MCF 10A (cell line): ENCODE measurements at places on chromosomes 12 and 14.
A peak's percentile ranks its signal among the peaks of the same experiment; 100 is the strongest.

DNA sequence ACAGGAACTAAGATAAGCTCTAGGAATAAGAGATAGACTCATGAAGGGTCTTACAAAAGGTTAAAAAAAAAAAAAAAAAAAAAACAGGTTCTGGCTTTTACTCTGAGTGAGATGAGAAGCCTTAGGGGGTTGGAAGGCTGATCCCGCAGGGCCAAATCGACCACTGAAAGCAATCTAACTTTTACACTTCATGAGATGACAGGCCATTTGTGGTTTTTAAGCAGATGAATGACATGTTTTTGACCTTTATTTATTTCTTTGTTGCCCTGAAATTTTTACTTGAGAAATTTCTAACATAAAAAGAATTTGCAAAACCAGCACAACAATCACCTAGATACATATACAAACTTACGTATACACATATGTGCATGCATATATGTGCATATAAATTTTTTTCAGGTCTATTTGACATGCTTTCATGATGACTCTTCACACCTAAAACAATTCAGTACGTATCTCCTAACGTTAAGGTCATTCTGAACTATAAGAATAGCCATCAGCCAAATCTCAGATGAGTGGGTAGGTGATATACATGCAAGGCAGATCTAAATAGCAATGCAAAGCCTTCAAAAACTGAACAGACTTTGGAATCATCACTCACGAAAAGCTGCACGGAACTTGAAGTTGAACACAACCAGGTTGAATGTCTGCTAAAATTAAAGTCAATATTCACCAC is 87.0 kb downstream of the R3HDM2 start:
- no peak for DNase-seq

DNA sequence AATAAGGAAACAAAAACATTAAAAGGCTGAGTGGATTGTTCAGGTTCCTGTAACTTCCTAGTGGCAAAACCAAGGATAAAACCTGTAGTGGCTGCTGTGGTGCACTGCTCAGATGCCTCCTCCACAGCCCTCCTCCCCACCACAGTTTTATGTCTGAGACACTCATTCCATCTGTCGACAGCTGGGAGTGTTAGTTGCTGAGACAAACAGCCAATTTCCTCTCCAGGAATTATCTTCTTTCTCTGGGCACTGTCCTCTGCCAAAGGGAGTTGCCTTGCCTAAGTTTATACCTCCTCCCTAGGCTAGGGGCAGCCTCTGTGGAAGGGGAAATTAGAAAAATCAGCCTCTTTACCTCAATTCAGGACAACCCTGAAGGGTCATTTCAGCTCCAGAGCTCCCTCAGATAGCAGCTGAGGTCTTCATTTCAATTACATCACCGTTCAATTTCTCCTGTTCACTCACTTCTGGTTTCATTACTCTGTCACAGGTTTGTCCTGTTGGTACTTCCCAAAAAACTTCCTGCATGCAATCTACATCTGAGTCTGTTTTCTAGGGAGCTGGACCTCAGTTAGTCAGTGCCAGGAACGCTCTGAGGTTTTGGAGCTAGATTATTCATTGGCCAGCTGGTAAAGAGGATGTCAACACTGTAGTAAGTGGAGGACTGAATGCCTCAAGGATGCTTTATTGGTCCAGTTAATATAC is 74.9 kb upstream of the ATP2B1 start:
- no peak for DNase-seq

DNA sequence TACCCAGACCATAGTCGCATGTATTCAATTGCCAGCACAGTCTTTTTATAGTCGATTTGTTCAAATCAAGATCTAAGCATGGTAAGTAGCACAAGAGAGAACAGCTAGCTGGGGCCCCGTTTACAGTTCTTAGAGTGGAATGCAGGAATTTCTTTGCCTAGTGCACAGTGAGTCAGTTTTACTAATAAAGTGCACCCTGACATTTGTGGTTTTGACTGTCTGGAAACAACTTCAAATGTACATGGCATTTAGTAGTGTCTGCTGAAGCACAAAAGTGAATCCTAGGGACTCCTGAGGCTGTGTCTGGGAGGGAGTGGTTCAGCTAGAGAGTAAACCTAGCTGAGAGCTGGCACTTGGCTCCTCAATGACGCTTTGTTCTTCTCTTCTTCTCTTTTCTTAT is 64.9 kb downstream of the TMX1 start:
- DNase-seq = peak; percentile 56

GRCh38 chr14:70887207-70887681 is 20.0 kb upstream of the PCNX1 start:
- DNase-seq = peak; percentile 31

DNA sequence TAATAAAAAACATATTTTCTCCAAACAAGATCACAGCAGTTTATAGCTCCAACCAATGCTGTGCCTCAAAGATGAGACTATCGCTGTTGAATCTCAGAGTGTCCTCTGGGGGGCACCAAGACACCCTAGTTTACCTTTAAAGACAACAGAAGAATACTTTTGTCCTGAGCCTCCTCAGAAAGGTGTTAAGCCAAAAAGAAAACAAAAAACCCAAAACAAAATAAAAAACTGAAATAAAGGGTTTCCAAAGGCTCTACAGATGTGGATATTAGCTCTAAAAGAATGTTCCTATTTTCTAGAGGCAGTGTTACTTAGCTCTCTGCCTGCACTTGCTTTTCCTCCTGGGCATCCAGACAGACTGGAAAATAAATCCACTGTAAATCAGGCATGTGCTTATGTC is 86.9 kb upstream of the TTC7B start:
- DNase-seq = peak; percentile 71

DNA sequence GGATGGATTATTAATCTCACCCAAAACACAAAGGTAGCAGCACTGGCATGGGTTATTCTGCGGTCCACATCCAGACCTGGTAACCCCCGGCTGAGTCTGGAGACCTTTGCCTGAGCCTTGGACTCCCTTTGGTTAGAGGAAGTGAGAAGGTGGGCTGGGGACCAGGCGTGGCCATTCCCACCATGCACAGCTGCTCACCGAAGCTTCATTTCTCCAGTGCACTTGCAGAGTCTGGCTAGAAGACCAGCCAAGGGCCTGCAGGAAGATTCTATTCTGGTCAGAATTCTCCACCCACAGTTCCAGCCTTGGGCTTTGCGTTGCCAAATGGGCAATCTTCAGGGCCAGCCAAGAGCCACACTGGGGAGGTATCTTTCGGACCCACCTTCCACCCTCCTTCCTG is 73.0 kb downstream of the LGMN start:
- no peak for DNase-seq

DNA sequence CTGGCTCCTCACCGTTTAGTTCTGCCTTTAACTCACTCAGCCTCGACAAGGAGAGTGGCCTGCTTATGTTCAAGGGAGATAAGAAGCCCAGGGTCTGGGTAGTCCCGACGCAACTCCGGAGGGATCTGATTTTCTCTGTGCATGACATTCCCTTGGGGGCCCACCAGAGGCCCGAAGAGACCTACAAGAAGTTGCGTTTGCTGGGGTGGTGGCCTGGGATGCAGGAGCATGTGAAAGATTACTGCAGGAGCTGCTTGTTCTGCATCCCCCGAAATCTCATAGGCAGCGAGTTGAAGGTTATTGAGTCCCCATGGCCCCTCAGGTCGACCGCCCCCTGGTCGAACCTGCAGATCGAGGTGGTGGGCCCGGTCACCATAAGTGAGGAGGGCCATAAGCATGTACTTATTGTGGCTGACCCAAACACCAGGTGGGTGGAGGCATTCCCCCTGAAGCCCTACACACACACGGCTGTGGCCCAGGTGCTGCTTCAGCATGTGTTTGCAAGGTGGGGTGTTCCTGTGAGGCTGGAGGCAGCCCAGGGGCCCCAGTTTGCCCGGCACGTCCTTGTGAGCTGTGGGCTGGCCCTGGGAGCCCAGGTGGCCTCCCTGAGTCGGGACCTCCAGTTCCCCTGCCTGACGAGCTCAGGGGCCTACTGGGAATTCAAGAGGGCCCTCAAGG is 13.1 kb downstream of the CBLN3 start:
- DNase-seq = no peak
